CD4-positive, alpha-beta T cell treated with Interferon alpha-2 for 1 hour (primary cell): ENCODE measurements at places on chromosomes 5 and 9.

GRCh38 chr5:78716206-78716605 is 67.6 kb upstream of the LHFPL2 start:
- no peak for DNase-seq

GRCh38 chr5:142841511-142842265 is 71.5 kb downstream of the ARHGAP26 start:
- no peak for DNase-seq

DNA sequence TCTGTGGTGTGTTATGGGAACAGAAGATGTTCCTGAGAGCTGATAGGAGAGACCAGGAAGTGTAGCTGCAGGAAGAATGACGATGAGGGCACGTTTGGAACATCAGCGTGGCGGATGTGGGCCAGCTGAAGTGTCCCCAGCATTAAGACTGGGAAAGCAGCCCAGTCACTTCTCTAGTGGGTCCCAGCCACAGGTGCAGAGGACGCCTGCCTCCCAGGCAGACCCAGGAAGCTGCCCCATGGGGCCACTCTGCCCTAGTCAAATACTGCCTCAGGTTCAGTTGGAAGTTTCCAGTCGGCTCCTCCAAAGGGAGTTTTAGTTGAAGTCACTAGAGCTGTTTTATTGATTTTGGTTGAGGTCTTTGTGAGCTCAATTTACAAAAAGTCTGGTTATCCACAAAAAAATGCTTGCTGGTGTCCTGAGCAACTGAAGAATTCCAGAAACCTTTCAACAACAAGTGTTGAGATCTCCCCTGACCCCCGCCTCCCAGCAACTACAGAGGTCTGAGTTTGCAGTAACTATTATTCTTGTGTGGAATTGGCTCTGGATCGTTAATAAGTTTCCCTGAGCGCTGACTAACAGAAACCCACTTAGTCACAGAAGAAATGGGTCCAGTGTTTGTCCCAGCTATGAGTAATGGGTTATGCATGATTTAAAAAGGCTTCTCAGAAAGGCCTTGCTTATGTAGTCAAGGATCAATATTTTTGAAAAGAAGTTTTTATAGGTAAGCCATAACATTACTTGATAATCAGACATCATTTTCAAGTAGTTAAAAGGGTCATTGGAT is 294.1 kb downstream of the FANCC start:
- no peak for DNase-seq

- DNase-seq = no peak
These were observed 284.1 kb downstream of the CTNND2 start for GRCh38 chr5:11620172-11620571.

GRCh38 chr5:159917994-159918393 is 1.7 kb downstream of the ADRA1B start:
- no peak for DNase-seq

DNA sequence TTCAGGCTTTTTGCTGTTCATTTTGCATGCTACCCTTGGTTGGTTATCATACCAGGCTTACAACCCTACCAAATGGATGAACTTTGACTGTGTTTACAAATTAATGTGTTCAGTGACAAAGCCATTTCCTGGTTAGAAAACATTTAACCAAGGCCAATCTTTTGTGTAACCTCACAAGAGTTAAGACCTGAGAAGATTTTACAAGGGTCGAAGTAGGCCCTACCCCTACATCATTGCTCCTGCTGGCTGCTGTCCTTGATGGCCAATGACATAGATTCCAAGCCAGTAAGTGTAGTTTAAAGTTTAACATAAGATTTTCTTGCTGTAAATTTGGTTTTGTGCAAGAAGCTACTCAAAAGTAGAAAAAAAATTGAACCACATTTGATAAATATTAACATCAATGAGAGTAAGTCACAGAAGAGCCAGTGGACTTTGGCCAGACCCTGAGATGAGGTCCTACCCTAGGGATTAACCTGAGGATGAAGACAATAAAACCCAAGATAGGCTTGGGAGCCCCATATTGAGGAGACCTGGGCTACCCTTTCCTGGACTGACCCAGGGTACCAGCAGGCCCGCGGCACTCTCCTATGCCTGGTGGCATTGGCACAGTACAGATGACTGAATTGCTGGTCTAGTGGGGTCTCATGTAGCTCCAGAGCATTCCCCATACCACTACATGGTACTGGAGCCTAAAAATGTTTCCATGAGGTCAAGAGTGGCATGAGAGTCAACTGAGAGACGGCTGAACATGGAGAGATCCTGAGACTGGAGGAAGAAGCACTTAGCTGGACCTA is 8.3 kb downstream of the C1QTNF3 start:
- no peak for DNase-seq

DNA sequence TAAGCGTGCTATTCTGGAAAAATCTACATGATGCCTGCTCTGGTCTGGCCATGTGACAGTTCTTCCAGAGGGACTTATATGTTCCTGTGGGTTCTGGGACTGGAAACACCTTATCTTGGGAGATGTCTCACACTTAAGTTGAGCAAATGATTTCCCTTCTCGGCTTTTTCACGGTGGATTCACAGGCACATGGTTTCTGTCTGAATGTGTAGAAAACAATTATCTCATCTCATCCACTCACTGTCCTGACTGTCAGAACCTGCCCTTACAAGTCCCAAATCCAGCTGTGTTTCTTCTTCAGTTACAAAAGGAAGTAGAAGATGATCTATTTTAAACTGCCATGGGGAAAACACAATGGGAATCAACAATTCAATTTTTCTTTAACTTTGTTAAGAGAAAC is 184.0 kb downstream of the SYK start:
- no peak for DNase-seq

DNA sequence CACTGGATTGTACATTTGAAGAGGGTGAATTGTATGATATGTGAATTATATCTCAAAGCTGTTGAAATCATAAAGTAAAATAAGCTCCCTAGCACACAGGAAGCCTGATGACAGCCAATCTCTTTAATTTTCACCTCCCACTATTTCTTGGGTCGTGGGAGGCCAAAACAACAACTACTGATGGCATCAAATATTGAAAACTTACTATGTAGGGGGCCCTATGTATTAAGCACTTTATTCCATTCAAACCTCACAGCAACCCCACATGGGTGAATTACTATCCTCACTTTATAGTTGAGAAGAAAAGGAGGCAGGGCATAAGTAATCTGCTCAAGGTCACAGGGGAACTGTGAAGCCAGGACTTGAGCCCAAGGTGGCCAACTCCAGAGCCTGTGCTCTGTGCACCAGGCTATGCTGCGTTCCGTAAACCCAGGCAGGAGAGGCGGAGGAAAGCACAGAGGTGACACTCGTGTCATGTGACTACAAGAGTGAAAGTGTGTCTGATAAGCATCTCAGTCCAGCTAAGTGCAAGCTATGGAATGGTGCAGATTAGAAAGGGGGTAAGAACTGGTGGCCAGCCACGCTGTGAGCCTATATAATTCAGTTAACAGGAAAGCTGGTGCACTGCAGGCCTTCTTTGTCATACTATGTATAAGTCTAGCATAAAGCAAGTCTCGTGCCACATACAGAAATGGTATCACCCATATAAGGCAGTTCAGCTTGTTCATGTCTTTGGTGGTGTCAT is 221.0 kb downstream of the DCP2 start:
- DNase-seq = no peak

DNA sequence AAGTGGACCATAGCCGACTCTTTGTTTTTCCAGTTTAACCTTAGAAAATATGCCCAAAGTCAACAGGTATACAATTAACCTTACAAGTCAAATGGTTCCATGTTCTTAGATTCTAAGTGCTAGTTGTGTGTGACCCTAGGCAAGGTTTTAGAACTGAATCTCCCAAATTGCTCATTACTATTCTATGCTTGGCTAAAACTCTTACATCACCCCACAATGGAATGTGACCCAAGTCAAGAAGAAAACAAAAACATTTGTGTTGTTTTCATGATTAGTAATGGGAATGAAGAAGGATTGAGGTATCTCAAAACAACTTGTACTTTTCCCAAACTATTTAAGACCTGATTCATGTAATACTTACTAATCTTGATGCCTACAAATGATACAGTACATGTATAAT is 159.2 kb downstream of the ARRDC3 start:
- no peak for DNase-seq
